ENCODE measurements at places on chromosomes 6 and 20.

DNA sequence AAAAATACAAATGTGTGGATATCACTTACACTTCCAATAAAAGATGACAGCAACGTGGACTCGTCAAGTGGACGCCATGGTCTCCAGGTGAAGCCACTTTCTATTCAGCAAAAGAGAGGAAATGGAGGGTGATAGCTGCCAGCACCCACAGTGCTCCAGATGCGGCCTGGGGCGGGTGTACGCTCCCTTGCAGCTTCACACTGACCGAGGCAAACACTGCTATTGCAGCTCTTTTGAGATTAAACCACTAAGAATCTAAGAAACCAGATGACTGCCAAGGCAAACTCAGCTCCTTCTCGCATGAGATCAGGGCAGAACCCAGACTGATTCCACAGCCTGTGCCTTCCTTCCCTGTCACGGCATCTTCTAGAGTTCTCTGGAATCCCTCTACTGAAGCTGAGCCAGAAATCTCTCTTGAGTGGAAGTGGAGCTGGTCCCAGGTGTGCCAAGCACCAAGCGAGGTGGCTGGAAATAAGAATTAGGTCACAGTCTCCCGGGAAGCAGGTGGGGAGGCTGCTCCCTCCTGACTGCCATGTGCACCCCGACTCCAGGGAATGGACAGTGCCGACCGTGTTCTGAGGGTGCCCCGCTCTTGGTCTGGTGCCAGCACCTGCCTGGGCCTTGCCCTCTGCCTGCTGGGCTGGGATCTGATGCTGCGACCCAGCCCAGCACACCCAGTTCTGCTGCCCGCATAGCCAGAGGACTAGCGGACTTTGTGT, 90.1 kb upstream of the AFDN start:
- no peak for DNase-seq

DNA sequence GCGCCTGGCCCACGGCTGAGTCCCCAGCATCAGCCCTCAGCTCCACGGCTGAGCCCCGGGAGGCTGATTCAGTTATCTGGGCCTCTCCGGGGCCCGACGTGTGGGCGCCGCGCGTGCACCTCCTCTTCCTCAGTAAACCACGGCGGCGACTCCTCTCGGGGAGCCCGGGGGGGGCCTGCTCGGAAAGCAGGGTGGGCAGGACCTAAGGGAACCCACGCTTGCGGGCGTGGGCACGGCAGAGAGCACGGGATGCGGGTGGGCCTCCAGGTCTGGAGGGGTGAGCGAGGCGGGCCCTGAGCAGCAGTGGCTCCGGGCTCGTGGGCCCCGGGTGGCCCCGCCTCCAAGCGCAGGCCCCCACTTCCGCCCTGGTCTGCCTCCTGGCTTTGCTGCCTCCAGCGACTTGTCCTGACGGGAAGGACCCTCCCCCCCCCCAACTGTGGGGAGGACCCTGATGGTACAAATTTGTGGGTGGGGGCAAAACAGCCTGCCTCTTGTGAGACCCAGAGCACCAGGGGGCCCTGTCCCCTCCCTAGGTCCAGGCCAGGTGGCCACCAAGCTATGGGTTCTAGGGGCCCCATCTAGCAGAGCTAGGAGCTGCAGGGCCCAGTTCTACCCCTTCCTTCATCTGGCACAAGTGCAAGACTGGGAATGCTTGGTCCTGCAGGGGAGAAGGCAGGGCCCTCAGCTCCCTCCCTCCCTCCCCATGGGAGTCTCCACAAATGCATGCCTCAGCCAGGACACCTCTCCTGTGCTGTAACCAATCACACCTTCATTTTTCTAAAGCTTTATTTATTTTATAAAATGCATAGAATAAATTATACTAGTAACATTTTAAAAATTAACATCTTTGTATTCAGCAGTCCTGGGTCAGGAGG, 16.9 kb downstream of the UCKL1 start:
- no peak for DNase-seq

GRCh38 chr6:142482974-142483373, 181.2 kb downstream of the ADGRG6 start:
- no peak for DNase-seq

- DNase-seq = no peak
Observed at GRCh38 chr6:49430187-49430586, 32.9 kb downstream of the MMUT start.

GRCh38 chr6:36516559-36516958, 30.7 kb downstream of the STK38 start:
- DNase-seq = no peak

DNA sequence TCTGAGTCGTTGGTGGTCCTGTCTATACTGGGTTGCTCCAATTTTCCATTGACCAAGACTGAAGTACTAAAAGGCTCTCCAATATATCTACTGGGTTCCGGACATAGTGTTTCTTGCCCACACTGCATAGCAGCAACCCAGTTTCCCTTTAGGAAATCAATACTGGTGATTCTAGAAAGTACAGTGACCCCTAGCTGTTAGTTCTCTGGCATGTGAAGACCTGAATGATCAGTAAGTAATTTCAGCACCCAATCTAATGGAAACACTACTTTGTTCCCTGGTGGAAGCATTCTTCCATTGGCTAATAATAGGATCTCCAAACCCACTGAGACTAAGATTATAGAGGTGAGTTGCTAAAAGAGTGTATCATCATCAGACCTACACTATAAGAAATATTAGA, 40.8 kb upstream of the STMND1 start:
- DNase-seq = no peak

- no peak for DNase-seq
Observed at GRCh38 chr20:24836661-24837299, 112.3 kb upstream of the CST7 start.

- DNase-seq = no peak
Observed at GRCh38 chr20:50198180-50198666, 7.6 kb downstream of the CEBPB start.

DNA sequence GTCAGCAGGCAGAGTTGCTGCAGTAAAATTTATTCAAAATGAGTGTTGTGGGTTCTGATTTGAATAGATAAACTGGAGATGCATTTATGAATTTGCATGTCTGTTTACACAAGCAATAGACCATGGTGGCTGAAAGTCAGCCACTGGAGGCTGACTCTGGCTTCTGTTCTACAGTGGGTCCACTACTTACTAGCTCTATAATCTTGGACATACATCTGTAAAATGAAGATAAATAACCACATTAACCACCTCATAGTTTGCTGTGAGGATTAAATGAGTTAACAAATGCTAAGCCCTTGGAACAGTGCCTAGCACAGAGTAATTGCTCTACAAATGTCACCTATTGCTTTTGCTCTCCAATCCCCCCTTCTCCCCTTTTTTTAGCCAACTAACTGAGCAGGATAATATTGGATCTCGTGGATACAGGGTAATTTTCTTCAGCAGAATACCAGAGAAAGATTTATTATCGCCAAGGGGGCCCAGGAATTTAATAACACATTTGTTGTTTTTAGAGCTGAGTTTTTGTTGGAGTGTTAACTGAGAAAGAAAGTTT, 1.4 kb upstream of the PM20D2 start:
- no peak for DNase-seq

DNA sequence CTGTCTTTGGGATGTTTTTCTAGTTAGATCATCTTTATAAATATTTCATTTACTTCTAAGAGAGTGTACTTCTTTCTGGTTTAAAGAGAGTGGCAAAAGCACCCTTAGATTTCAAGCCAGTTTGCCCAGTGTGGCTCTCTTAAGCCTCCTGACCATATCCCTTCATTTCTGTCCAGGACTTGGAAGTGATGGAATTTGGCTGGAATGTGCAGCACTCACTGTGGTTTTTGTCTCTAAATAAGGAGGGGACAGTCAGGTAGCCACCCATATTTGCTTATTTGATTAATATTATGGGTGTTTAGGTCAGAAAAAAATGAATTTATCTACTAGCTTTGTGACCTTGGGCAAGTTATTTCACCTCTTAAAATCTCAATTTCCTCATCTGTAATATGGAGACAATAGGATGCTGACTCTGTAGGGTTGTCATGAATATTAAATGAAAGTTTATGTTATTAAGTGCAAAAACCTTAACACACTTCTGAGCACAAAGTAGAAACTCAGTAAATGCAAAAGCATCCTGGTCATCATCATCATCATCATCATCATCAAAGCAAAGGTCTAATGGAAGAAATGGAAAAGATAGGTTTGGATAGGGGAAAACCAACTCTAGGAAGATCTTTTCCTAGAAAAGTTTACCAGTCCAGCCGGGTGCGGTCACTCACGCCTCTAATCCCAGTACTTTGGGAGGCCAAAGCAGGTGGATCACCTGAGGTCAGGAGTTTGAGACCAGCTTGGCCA, 3.1 kb downstream of the CRYBG1 start:
- DNase-seq = no peak

DNA sequence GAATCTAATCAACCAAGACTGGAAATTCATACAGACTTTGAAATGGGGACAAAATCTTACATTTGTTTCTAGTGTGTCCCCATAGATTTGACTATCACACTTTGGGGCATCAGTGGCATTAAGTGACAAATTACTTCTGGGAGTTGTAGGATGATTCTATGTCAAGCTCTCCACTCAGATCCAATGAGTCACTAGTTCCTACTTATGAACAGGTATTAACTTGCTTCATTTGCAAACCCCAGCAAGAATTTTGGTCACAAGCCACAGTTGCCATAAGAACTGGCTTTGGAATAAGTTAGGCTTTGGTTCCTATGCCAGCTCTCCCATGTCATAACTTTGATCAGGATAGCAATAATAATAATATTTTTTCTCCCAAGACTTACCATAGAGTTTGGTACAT, 77.6 kb upstream of the PTPRK start:
- DNase-seq = no peak

DNA sequence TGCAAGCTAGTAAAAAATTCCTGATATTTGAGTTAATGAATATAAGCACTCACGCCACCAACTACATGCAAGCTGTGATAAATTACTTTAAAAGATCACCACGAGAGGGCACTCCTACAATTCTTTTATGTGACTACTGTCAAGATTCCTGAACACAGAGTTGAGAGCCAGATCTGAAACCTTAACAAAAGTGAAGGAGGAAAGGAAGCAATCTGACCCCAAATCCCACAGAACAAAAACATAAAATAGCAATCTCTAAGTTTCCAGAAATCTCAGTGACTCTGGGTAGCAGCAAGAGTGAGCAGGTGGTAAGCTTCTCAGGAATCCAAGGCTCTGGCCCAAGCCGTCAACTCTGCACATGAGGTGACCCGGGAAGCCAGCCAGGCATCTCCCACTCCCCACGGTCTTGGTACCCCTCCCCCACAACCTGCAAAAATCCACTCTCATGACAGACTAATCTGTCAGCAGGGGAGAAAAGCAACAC, 55.1 kb downstream of the STAU1 start:
- peak; percentile 68 for DNase-seq

DNA sequence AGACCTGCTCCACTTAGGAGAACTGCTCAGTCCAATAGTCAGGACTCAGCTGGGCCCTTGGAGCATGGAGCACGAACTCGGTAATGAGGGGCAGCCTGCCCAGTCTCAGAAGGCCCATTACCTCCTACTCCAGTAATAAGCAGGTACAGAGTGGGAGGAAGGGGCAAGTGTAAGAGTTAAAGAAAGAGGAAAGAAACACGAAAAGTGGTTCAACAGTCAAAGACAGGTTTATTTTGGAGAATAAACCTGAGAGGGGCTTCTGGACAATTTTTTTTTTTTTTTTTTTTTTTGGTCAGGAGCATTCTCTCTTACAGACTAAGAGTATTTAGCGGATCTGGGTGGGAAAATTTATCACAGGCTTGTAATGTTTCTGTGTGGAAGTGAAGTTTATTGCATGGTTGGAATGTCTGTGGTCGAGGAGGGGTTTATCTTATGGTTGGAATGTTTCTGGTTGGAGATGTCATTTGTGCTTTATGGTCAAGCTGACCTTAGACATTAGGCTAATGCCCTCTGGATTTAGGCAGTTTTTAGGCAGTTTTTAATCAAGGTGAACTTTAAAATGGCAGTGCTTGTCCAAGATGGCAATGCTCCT, 340.1 kb downstream of the BCKDHB start:
- no peak for DNase-seq

DNA sequence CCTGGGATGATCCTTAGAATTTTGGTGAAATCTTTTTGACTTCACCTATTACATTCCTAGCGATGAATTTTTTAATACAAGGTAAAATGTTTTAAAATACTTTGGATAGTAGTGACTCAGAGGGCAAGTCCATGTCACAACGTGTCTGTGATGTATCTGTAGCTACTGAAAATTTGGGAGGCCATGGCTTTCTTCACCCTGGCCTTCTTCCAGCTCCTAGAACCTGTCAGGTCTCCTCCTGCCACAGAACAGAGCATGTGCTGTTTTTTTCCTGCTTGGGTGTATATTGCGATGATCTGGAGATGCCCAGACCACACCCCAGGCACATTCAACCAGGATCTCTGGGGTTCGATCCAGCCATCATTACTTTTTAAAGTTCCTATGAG, 194.4 kb downstream of the BTBD3 start:
- no peak for DNase-seq
